ENCODE measurements at places on chromosomes 2 and 18.

GRCh38 chr18:79641722-79642497, 37.7 kb upstream of the CTDP1 start:
- DNase-seq: no peak

DNA sequence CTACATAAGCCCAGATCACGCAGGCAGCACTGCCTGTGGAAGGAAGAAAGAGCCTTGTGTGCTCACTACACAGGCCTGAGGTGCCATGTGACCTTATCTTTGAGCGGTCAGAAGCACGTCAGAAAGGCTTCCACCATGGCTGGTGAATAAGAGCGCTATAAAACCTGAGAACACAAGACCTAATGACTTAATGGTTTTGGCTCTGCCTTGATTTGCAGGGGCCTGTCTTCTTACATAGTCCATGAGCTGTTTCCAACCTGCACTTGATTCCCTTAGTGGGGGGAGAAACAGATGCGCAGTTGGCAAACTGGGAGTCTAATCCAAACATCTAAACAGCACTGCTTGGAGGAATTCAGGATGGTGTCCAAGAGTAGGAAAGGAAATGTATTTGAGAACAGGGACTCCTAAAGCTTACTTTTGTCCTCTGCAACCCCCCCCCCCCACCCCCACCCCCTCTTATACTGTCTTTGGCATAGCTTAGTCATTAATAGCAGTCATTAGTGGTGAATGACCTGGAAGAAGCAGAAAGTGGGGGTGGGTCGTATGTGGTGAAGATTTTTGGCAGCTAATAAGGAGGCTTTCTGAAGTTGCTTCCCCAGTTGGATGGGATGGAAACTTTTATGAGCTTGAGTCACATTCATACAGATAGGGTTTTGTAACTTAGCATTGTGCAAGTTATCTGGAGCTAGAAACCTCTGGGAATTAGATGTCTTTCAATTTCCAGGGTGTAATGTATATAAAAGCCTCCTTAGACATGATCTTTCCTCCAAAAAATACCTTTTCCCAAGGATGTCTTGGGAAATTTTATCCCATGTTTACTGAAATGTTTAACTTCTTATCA, 454.1 kb downstream of the MEIS1 start:
- DNase-seq: no peak

GRCh38 chr18:11791131-11791530, 60.1 kb upstream of the CHMP1B start:
- no peak for DNase-seq

DNA sequence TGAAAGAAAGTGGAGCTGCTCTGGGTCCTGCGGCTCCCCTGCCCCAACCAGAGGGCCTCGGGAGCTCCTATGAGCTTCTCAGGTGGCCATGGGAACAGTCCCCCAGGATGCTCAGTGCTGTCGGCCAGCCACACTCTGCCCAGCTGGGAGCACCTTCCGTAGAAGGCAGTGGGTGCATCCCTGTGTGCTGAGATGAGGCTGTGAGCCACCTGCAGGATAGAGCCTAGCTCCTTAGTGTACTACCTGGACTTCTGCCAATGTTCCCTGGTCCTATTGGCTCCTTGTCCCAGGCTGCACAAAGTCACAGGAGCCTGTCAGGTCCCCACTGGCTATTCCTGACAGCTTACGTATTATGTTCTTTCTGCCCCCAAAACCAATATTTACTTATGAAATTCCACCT, 16.1 kb downstream of the PRELID3A start:
- no peak for DNase-seq

- no peak for DNase-seq
Observed at GRCh38 chr2:119608553-119608952, 64.3 kb downstream of the CFAP221 start.

- DNase-seq: no peak
Observed at GRCh38 chr18:23945416-23946079, 69.0 kb upstream of the TTC39C start.

- DNase-seq: no peak
Observed at GRCh38 chr2:37250869-37251740, 19.6 kb downstream of the NDUFAF7 start.

DNA sequence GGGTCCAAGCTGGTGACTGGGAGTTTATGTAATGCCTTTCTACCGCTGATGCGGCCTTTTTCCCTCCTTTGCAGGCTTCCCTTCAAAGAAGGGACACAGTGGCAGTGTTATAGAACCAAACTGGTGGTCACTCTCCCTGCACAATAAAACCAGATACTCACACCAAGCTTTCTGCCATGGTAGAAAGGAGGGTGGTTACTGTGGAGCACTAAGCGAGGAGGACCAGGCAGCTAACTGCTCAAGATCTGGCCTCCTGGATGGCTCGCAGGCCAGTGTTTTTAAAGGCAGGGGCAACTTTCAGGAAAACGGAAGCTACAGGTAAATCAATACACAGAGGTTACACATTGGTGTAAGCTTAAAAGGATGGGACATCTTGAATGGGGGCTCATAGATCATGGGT, 89.4 kb downstream of the BIN1 start:
- no peak for DNase-seq

GRCh38 chr2:56199492-56199891, 15.7 kb downstream of the CCDC85A start:
- DNase-seq: no peak

DNA sequence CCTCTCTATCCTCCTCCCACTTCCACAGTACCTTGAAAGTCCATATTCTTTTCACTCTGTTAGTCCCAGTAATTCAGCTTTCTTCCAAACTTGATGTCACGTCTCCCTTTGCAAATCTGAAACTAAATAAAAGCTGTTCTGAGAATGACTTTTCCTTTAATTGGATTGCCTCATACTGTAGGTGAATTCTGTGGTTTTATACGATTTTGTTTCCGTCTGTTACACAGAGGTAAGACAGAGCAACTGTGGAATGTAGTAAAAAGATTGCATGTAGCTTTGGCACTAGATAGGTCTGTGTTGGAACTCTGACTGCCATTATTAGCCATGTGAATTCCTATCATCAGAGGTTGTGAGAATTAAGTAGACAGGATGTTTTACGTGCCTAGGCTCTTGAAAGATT, 25.9 kb downstream of the MALT1 start:
- DNase-seq: no peak

DNA sequence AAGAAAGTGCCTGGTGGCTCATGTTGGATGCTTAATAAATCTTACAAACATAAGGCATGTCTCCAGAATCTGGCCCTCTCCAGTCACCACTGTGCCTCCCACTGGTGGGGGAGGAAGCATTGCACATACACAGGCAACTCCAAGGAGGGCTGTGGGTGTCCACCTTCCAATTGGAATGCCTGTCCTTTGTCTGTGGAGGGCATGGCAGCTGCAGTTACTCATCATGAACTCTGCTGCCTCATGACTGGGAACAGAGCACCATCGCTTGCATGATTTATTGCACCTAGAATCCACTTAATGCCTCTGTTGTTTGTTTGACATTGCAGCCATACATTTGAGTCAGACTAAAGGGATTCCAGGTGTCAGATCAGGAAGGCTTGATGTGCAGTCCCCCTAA, 278.9 kb downstream of the PRKCE start:
- DNase-seq: no peak

DNA sequence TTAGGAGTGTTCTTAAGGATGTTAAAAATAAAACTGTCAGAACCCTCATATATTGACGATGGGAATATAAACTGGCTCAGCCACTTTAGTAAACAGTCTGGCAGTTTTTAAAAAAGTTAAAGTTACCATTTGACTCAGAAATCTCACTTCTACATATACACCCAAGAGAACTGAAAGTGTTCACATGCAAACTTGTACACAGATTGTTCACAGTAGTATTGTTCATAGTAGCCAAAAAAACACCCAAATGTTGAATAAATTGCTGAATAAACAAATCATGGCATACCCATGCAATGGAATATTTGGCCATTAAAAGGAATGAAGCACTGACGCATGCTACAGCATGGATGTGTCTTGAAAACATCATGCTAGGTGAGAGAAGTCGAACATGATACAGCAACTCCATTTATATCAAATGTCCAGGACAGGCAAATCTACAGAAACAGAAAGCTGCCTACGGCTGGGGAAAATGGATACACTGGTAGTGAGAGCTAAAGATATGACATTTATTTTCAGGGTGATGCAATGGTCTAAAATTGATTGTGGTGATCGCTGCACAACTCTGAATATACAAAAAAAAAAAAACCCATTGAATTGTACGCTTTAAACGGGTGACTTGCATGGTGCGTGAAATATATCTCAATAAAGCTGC, 10.1 kb downstream of the RPL31 start:
- DNase-seq: no peak

DNA sequence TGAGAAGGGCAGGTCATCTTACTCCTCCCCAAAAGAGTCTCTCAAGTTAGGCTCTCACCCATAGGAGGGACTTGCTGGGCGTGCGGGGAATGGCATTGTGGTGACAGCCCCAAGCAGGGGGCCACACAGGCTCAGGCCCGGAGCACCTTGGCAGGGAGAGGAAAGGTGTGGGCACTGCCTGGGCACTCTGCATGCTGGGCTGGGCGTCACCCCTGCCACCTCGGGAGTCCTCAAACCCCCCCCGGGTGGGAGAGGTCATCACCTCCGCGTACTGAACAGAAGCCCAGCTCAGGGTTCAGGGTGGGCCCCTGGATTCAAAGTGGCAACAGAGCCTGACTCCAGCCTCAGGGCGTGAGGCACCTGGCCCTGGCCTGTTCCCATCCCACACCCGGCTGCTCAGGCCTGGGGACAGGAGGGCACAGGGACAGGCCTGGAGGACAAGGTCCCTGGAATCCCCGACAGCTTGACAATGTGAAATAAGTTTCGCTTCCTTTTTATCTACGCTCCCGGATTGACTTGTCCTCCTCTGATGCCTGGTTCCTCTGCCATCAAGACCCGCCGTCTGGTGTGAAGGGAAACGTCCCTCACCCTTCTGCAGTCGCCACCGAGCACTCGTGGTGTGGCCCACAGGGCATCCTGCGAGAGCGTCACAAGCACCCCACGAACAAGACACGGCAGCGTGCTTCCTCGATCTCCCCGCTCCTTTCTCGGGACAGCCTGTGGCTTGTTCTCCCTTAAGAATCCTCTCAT, 97.8 kb downstream of the HDAC4 start:
- no peak for DNase-seq

GRCh38 chr2:65798641-65799040, 366.2 kb upstream of the SPRED2 start:
- DNase-seq: no peak

- DNase-seq: peak; percentile 98
Observed at GRCh38 chr2:120245520-120246332, 6.9 kb upstream of the RALB start.

DNA sequence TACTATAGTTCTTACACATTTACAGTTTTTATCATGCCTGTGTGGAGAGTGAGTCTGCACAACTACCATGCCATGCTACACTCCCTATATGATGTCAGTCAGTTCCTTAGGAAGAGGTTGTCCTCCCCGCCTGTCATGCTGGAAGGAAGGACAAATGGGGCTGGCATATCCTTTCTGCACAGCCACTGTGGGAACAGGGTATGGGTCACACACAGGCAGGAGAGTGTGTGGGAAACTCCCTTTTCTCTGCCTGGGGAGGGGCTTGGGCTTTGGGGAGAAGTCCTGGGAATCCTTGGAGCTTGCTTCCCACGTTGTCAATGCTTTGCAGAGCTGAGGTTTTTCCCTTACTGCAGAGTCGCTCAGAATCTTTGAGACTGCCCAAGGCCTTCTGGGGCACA, 232.1 kb downstream of the PRKCE start:
- DNase-seq: no peak

DNA sequence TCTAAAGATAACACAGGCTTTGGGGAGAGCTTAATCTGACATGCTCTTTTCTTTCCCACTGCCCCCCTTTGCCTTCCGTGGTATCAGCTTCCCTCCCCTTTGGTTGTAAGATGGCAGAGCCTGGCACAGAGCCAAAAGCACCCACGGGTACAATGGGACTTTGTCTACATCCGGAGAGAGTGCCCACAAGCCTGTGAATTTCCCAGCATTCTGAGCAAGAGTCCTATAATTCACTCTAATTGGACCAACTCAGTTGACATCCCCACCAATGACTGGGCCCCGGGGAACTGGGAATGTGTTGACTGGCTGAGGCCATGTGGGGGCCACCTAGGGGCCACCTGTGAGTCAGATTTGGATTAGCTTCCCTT, 20.1 kb upstream of the C2orf72 start:
- no peak for DNase-seq

DNA sequence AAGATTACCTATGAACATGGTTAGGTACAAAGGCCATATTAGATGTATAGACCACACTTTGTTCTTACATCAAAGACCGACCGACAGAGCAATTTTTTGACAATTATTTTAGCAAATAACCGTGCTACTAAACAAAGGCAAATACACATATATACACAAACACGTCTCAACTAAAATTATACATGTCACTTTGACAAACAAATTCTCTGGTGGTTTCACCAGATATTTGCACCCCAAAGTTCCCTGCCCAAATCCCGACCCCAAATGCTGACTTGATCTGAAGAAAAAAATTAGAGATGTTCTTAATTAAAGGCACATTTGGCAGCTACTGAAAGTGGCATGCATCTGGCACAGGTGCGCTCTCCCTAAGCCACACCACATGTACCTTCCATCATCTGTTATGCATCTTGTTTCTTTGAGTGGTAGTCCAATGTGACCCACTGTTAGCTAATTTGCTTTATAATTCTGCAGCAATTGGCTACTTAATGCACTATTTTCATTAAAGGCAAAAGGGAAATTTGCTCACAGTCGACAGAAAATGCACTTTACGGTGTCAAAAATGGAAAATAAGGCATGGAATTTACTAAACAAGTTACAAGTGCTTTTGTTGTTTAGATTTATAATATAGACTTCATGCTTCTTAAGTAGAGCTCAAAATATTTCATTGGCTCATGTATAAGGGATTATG, 92.1 kb downstream of the ARHGEF33 start:
- DNase-seq: no peak

DNA sequence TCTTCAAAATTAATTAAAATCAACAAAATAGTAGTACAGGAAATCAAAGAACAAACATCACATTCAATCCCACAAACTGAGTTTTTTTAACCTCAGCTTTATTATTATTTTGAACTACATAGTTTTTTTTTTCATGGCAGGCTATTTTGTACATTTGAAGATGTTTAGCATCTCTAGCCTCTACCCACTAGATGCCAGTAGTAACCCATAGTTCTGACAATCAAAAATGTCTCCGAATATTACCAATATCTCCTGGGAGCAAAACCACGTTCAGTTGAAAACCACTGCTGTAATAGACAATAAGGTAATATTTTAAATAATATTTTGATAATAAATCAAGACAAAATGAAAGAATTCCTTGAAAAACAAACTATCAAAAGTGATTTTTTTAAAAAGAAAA, 702.6 kb upstream of the LRRTM1 start:
- no peak for DNase-seq

GRCh38 chr2:234116010-234116409, 65.5 kb downstream of the SPP2 start:
- no peak for DNase-seq

GRCh38 chr2:97957432-97958183, 38.1 kb downstream of the TMEM131 start:
- DNase-seq: peak; percentile 41

GRCh38 chr2:159077869-159078268, 109.4 kb downstream of the TANC1 start:
- no peak for DNase-seq

- no peak for DNase-seq
Observed at GRCh38 chr18:8525692-8526091, 83.5 kb upstream of the RAB12 start.

All from PC-9 (cell line).